Hepatocyte (in vitro differentiated cells): ENCODE measurements at places on chromosomes 16 and 17. TPM values are rescaled to one million over a fixed set of nuclear protein-coding genes. Genes with fewer than 3 reads are reported as not detected.
A peak's percentile ranks its signal among the peaks of the same experiment; 100 is the strongest.

GRCh38 chr17:61904094-61904710 lies 23.6 kb downstream of the INTS2 start:
- no peak overlapping the region for H3K27ac ChIP-seq
- no peaks in the 10 kb centered on the region for H3K36me3 ChIP-seq
- H3K4me3 ChIP-seq = no peak overlapping the region
- no peak for DNase-seq

DNA sequence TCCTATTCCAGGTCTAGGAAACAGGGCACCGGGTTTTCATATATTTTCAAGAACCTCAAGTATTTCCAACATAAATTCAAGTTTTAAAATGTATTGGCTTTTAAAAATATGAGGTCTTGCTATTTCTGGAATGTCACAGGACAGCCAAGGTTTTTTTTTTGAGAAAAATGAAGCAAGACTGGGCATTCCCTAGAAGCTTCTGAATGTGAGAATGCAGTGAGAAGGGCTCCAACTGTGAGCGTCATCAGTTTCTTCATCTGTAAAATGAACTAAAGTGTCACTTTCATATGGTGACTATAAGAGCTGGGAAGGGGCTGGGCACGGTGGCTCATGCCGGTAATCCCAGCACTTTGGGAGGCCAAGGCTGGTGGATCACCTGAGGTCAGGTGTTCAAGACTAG lies 455.8 kb upstream of the MAF start:
- no peak for DNase-seq
- H3K27ac ChIP-seq = no peak overlapping the region
- no peaks in the 10 kb centered on the region for H3K4me1 ChIP-seq
- H3K36me3 ChIP-seq = no peaks in the 10 kb centered on the region
- no peak overlapping the region for H3K4me3 ChIP-seq

DNA sequence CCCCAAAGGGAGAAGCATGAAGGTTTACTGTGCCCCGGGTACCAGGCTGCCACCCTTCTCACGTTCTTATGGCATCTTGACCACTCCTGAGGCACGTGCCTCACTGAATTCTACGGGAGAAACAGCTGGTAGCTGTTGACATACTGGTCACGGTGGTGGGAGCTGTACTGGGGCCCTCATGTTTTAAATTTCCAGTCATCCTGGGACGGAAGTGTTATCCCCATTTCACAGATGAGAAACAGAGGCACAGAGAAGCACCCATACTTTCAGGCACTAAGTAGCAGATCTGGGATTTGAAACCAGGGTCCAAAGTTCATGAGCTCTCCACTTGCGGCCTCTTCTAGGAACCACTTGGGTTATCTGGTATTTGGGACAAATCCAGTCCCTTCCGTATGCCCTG lies 26.3 kb upstream of the DOC2B start:
- H3K36me3 ChIP-seq = no peaks in the 10 kb centered on the region
- H3K27ac ChIP-seq = no peak overlapping the region
- no peaks in the 10 kb centered on the region for H3K27me3 ChIP-seq
- DNase-seq = no peak
- H3K4me1 ChIP-seq = no peaks in the 10 kb centered on the region

DNA sequence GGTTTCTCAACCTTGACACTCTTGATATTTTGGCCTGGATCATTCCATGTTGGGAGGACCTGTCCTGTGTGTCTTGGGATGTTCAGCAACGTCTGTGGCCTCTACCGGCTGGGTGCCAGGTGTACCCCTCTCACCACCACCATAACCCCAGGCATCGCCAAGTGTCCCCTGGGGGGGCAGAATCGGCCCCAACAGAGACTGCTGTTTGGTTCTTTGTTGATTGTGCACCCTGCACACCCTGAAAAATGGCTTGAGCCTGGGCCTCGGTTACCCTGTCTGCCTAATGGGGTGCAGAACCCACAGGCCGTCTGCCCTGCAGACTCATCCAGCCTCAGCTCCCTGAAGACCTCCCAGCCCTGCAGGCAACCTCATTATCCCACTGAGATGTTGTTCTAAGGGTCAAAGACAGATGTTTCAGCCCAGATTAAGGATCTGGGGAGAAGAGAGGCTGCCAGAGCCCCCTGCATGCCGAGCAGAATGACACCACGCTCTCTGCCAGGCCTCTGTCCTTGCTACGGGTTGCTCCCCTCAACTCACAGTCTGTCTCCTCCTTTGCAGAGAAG lies 9.2 kb downstream of the CACNG1 start:
- no peak overlapping the region for H3K4me3 ChIP-seq
- no peak overlapping the region for H3K27ac ChIP-seq
- H3K4me1 ChIP-seq = no peaks in the 10 kb centered on the region
- no peak for DNase-seq
- no peaks in the 10 kb centered on the region for H3K27me3 ChIP-seq

DNA sequence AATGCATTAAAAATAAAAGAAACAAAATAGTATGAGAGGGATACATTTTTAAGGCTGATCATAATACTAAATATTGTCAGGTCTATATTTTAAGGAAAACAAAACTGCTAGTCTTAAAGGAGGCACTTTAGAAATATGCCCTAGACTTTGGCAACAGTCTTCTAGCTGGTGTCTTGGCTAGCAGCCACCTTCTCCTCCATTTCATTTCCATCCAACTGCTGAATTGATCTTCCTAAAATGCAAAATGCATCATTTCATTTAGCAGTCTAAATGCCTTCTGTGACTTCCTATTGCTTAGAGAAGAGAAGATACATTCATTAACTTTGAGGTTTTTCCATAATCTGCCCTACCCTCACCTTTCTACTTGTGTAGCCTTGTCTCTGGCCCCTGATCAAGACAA lies 1404.1 kb downstream of the CDH11 start:
- no peaks in the 10 kb centered on the region for H3K27me3 ChIP-seq
- DNase-seq = no peak
- no peak overlapping the region for H3K4me3 ChIP-seq
- H3K27ac ChIP-seq = no peak overlapping the region

- H3K27me3 ChIP-seq = no peaks in the 10 kb centered on the region
- H3K27ac ChIP-seq = no peak overlapping the region
- no peak overlapping the region for H3K4me3 ChIP-seq
- no peak for DNase-seq
These were observed 33.2 kb upstream of the USP7 start for GRCh38 chr16:8996891-8997290.

DNA sequence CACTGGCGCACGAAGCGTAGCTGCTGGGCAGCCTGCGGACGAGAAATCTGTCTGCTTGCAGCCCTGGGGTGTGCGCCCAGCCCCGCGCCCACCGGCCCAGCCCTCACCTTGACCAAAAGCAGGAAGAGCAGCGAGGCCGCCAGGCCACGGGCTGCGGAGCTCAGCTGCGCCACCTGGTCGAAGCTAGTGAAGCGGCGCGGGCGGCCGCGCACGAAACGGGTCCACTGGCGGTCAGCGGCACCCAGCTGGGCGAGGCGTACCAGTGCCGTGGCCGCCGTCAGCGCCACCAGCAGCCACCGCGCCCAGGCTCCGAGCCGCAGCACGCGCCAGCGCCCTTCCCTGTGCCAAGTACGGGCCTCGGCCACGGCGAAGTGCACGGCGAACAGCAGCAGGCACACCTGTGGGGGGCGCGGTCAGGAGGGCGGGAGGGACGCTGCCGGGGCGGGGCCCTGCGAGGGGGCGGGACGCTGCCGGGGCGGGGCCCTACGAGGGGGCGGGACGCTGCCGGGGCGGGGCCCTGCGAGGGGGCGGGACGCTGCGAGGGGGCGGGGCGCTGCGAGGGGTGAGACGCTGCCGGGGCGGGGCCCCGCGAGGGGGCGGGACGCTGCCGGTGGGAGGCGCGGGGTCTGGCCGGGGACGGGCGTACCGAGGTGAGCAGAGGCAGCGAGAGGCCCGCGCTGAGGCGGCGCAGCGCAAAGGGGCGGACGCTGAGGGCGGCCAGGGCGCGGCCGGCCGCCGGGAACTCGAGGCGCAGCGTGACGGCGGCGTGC lies 43.2 kb downstream of the TSC2 start:
- H3K27ac ChIP-seq = peak overlapping the region; percentile 66
- no peaks in the 10 kb centered on the region for H3K36me3 ChIP-seq
- H3K4me3 ChIP-seq = no peak overlapping the region
- DNase-seq = peak; percentile 95
- H3K27me3 ChIP-seq = no peaks in the 10 kb centered on the region
- peaks cover 9% of the 10 kb centered on the region for H3K4me1 ChIP-seq

DNA sequence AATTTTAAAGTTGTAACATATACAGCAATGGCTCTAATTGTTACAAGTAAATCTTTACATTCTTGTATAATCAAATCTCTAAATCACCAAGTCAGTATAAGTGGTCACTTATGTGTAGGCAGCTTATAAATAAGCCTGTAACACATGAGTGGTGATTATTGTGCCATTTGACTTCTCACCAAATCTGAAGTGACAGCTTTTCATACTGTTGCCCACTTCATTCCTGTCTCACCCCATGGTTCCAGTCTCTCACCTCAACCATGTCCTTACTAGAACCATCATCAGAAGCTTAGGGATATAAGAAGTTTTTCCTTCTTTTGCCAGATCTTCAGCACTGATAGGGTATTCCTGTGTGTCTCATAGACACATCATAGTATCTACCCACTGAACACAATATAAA lies 23.5 kb downstream of the TNRC6A start:
- no peaks in the 10 kb centered on the region for H3K36me3 ChIP-seq
- DNase-seq = no peak
- H3K27ac ChIP-seq = no peak overlapping the region
- no peak overlapping the region for H3K4me3 ChIP-seq
- H3K4me1 ChIP-seq = no peaks in the 10 kb centered on the region

GRCh38 chr16:82955741-82956348 lies 329.1 kb downstream of the CDH13 start:
- H3K36me3 ChIP-seq = no peaks in the 10 kb centered on the region
- no peak for DNase-seq
- no peak overlapping the region for H3K4me3 ChIP-seq
- H3K4me1 ChIP-seq = no peaks in the 10 kb centered on the region

GRCh38 chr16:67653789-67654402 lies 6.2 kb downstream of the ACD start:
- H3K4me1 ChIP-seq = peaks cover 7% of the 10 kb centered on the region
- H3K27me3 ChIP-seq = peaks cover 47% of the 10 kb centered on the region
- H3K4me3 ChIP-seq = no peak overlapping the region
- no peak overlapping the region for H3K27ac ChIP-seq
- DNase-seq = no peak

GRCh38 chr17:31391496-31391949 lies at the start of gene RAB11FIP4:
Gene RAB11FIP4 (plus strand): TSS chr17:31391675. CDS start chr17:31391853, 178 bp downstream.
- peaks cover 51% of the 10 kb centered on the region for H3K27me3 ChIP-seq
- H3K4me1 ChIP-seq = peaks cover 4% of the 10 kb centered on the region
- H3K27ac ChIP-seq = no peak within 1 kb of the TSS
- DNase-seq = peak; percentile 58
- H3K4me3 ChIP-seq = peak within 1 kb of the TSS; percentile 55

RNF222 gene
- total RNA-seq = not detected in 2 replicates

DRC3 gene
- total RNA-seq = 1.1 TPM in 2 replicates
